ENCODE measurements at places on chromosomes 2 and 18.

DNA sequence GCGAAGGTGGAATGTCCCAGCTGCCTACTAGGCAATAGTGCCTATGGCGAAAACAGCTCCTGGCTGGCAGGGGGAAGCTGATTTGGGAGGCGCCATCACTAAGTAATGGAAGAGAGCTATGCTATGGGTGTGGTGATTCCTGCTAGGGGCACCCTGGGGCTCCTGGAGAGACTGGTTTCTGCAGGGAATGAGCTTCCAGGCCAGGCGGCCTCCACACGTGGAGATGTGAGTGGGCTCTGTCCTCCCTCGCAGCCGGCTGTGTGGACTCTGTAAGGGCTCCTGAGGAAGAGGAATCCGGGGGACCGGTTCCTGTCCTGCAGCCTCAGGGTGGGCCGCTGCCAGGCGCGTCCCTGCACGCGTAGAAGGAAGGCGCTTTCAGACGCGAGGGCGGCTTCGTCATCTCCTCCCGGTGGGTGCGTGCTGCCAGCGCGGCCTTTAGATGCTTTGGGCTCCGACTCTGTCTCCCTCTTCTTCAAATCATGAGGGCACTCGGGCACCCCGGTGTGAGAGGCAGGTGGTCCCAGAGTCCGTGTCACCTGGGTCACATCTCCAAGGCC is 55.5 kb upstream of the ANKRD62 start:
- no peak for DNase-seq

- no peak for DNase-seq
These were observed 450.2 kb upstream of the NRP2 start for GRCh38 chr2:205232086-205232485.

DNA sequence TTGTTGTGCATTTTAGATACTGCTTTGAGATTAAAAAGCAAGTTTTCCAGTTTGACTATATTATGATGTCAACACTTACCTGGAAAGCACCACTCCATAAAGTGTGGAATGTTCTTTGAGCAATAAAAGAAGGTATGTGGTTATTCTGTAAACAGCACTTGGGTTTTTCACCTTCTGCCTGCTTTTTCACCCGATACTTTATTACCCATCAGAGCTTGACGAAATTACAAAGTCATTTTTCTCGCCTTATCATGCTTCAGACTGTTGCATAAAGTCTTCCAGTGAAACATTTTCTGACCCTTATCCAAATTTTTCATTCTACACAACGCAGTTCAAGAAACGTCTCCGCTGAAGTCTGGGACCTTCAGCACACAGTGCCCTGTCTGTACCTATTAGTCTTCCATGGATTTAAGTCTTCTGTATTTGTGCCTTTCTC is 25.2 kb downstream of the CAB39 start:
- DNase-seq = no peak

GRCh38 chr2:190817082-190817481 is 63.5 kb upstream of the GLS start:
- no peak for DNase-seq

GRCh38 chr18:45335282-45336043 is 279.8 kb upstream of the SLC14A2 start:
- DNase-seq = no peak

- no peak for DNase-seq
These were observed 436.3 kb downstream of the CBLN2 start for GRCh38 chr18:72107647-72108383.

DNA sequence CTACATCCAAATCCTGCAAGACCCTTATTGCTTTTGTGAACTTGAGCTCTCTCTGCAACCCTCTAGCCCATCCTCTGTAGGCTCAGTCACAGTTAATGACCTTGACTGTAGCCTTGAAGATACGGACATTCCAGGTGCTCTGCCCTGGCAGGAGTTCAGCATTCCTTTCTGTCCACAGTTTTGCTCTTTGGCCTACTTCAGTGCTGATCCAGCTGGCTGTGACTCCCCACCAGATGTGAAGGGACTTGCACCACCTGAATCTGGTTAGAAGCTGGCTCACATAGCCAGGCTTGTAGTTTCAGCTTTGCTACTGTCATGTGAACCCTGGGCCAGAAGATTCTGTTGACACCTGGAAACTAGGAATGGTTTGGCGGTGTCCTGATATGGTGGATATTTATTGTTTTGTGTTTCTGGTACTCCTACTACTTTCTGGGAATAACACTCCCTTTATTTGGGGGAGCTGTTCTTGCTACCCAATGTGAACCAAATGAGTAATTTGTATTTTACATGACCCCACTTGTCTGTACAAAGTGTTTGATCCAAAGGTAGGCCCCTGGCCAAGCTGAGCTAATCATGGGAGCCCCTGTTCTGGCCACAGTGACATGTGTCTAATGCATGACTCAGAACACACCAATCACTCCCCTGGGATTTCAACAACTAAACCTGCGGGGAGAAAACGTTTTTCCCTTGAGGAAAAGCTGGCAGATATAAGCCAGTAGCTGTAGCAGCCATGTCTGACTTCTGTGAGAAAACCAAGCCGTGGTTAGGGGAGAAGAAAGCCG is 73.4 kb downstream of the CDCA7 start:
- peak; percentile 9 for DNase-seq

- peak; percentile 51 for DNase-seq
These were observed 14.7 kb downstream of the CDK15 start for GRCh38 chr2:201821080-201821479.

- DNase-seq = no peak
These were observed 35.8 kb upstream of the ZNF516 start for GRCh38 chr18:76530846-76531245.

DNA sequence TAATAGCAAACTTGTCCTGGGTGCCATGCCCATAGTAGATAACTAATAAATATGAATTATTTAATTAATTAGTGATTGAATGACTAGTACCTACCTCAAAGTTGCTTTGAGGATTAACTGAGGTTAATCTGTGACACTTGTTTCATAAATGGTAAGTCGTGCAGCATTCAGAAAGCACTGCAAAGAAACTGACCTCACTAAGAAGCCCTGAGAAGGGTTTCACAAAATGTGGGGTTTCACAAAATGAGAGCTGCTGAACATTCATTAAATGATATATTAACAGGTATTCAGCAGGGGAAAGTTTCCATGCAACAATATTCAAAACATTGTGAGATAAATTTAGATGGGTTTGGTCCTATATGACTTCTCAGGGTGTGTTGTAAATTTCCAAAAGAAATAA is 236.2 kb downstream of the OSR1 start:
- no peak for DNase-seq

GRCh38 chr2:187847245-187848208 is 293.3 kb upstream of the TFPI start:
- no peak for DNase-seq

- no peak for DNase-seq
These were observed 343.9 kb upstream of the CHST9 start for GRCh38 chr18:27528925-27529521.

- DNase-seq = no peak
These were observed 7.4 kb downstream of the MYO3B start for GRCh38 chr2:170185319-170185718.

DNA sequence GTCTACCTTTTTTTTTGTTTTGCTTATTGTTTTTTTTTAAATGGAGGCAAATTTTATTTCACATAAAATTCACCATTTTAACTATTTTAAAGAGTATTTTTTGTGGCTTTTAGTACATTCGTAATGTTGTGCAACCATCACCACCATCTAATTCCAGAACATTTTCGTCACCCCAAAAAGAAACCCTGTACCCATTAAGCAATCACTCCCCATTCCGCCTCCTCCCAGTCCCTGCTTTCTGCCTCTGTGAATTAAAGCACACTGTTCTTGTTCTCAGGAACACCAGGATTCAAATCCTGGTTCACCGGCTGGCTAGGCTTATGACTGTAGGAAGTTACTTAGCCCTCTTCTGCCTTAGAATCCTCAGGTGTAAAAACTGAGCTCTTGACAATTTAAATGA is 36.9 kb upstream of the EPAS1 start:
- DNase-seq = no peak

DNA sequence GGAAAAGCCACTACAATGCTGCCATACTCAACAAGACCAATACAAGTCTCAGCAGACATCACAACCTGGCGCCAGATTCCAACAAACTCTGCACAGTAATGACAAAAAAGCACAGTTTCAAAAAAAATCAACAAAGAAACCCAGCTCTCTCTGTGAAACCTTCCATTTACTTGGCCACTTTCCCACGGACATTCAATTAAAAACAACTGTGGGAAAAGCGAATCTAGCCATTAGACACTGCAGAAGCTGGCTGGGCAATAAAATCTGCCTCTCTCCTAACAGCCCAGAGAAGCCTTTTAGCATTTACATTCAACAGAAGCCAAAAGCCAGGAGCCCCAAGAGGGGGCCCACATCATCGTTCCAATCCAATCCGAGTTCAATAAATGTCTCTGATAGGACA is 128.9 kb downstream of the HDAC4 start:
- DNase-seq = no peak

DNA sequence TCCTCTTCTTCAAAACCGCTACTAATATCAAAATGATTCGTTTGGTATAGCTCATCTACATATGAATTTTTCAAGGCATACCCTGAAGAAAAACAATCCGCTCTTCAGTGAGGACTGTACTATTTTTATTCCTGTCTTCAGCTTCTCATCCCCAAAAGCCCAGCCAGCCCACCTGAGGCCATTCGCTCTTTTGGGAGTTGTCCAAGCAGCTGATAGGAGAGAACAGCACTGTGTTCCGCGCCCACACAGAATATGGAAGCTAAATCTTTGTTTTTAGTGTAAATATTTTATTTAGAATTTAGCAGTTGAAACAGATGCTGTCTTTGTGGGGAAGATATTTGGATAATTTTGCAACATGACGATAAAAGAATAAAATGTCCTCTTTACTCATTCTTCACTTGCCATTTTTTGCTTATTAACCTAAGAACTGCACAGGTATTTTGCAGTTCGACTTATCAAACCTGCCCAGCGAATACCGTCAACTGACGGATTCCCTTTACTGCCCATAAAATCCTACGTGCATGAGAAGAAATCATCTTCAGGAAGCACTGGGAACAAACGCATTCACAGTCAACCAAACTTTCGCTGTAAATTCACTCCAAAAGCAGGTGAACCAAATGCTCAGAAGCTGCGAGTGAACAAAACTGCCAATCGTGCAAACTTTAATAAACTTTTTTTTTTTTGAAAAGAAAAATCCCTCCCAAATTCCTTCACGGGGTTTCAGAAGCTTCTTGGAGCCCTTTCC is 3.4 kb downstream of the ZNF521 start:
- no peak for DNase-seq

DNA sequence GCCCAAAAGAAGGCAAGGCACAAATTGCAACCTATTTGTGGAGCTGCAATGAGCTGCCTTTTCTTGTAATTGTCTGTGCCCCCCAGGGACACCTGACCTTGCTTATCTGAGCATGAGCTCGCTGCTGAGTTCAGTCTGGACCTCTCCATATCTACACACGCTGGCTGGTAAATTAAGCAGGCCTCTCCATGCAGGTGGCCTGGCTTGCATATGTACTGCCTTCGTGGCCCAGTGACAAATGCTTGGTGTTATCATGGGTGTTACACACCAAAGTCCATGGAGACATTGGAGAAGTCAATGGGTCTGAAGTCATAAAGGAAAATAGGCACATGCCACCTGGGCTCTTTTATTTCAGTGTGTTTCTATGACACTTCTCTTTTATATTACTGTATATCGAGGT is 121.2 kb downstream of the IRS1 start:
- DNase-seq = peak; percentile 34

GRCh38 chr2:236862526-236862925 is 223.2 kb upstream of the COPS8 start:
- no peak for DNase-seq

DNA sequence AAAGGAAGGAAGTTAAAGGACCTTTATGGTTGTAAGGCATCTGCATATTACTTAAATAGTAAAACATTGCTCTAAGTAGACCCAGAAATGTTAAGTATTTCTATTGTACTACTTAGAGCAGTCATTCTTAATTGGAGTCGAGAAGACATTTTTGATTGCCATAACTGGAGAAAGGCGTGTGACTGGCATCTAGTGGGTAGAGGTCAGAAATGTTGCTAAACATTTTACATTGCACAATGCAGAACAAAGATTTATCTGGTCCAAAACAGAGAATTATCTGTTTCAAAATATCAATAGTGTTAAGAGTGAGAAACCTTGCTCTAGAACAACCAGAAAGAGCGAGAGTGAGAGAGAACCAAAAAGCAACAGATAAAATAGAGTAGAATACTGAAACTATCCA is 23.3 kb upstream of the ROCK1 start:
- DNase-seq = no peak

- DNase-seq = peak; percentile 89
These were observed at the start of gene KIF1A for GRCh38 chr2:240819858-240820606. Gene KIF1A (minus strand): TSS chr2:240820219. CDS start chr2:240797752, 22,467 bp downstream.

DNA sequence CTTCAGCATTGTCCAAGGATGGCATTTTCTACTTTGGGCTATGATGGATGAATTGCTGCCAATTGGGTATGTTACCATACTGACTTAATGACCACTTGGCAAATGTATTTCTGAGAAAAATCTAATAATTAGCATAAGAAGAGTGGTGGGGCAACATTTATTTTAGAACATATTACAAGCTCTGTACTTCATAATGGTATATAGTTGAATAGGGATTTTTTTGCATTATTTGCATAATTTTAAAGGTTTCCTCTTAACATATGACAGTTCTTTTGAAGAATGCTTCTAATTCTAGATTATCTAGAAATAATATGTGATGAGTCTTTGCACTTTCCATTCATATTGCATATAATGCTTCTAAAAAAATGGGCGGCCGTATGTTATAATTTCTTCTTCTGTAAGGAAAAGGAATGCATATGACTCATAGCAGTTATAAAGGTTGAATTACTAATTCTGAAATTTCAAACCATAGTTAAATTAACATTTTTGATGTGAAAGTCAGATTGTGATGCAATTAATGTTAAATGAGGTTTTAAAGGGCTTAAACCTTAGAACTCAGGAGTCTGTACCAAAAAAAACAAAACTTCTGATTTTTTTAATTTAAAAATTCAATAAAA is 1652.3 kb upstream of the SLC39A10 start:
- DNase-seq = no peak

GRCh38 chr2:24521975-24522639 is 31.1 kb downstream of the NCOA1 start:
- no peak for DNase-seq

- no peak for DNase-seq
These were observed 251.6 kb downstream of the GALR1 start for GRCh38 chr18:77501266-77501665.

DNA sequence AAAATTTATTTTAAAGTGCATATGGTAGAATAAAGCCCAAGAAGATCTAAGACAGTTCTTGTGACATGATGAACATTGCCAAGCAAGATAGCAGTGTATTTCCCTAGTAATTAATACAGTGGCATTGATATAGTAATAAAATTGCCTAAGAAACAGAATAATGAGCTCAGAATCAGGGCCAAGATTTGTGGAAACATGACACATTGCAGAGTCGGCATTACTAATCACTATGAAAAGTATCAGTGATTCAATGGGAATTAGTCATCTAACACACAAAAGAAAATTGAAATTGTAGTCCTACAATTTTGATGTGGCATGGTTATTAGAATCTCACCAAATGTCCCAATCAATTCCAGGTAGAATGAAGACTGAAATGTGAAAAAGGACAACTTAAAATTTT is 243.0 kb upstream of the CYRIA start:
- no peak for DNase-seq

GRCh38 chr2:145569108-145569507 is 1049.2 kb upstream of the ZEB2 start:
- DNase-seq = no peak

- no peak for DNase-seq
These were observed 8.3 kb downstream of the ZDBF2 start for GRCh38 chr2:206282746-206283145.

- no peak for DNase-seq
These were observed 150.9 kb downstream of the TWIST2 start for GRCh38 chr2:238998801-238999200.

Measured in BE2C (cell line).